ENCODE measurements at places on chromosomes 6 and 20. TPM values are rescaled to one million over a fixed set of nuclear protein-coding genes. Genes with fewer than 3 reads are reported as not detected.

The SLC16A10 gene
- 8.6 TPM for total RNA-seq

The C6orf132 gene
- 14.5 TPM for total RNA-seq

The CYP21A2 gene
- total RNA-seq, result not detected

The ENPP3 gene
- total RNA-seq, result 2.0 TPM

The KIAA1755 gene
- 1.3 TPM for total RNA-seq

The CTSZ gene
- 58.6 TPM for total RNA-seq

The TSPO2 gene
- 0.79 TPM for total RNA-seq

GRCh38 chr6:32074996-32075532, 34.1 kb downstream of the TNXB start:
- no peak for DNase-seq

The PPP1R10 gene
- 15.2 TPM for total RNA-seq

- no peak for DNase-seq
Observed at GRCh38 chr20:40134176-40134575, 554.9 kb downstream of the MAFB start.

DNA sequence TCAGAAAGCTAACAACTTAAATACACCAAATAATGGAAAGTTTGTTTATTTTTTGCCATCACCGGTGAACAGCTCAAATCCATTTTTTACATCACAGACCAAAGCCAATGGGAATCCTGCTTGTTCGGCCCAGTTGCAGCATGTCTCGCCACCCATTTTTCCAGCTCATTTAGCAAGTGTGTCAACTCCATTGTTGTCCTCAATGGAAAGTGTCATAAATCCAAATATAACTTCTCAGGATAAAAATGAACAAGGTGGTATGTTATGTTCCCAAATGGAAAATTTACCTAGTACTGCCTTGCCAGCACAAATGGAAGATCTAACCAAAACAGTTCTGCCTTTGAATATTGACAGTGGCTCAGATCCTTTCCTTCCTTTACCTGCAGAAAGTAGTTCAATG, 65.3 kb upstream of the SMIM8 start:
- DNase-seq, result no peak

- DNase-seq, result no peak
Observed at GRCh38 chr20:3326779-3327521, 80.5 kb downstream of the DNAAF9 start.

- DNase-seq, result no peak
Observed at GRCh38 chr6:161961046-161961445, 687.2 kb upstream of the AGPAT4 start.

DNA sequence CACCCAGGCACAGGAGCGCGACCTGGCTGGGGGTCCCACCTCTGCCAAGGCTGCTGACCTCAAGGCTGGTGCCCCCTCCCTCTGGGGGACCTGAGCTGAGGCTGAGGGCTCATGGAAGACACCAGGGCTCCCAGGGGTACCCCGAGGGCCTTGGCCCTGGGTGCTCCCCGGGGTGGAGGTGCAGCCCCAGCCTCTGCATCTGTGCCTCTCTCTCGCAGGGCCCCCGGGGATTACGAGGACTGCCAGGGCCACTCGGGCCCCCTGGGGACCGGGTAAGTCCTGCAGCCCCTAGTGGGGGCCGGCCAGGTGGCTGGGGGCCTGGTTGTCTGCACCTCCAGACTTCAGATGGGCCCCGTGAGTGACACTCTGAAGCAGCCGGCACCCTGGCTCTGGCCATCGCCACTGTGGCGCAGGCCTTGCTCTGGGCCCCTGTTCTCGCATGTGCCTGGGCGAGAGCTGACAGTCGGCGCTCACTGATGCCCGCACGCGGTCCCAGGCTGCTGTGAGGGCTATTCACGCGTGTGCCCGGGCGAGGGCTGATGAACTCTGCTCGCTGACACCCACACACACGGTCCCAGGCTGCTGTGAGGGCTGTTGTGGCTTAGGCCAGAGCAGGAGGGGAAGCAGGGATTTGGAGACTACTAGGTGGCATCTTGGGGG, 9.3 kb downstream of the COL9A3 start:
- no peak for DNase-seq

The SPATS1 gene
- total RNA-seq, result not detected

The FAM217B gene
- 6.2 TPM for total RNA-seq

DNA sequence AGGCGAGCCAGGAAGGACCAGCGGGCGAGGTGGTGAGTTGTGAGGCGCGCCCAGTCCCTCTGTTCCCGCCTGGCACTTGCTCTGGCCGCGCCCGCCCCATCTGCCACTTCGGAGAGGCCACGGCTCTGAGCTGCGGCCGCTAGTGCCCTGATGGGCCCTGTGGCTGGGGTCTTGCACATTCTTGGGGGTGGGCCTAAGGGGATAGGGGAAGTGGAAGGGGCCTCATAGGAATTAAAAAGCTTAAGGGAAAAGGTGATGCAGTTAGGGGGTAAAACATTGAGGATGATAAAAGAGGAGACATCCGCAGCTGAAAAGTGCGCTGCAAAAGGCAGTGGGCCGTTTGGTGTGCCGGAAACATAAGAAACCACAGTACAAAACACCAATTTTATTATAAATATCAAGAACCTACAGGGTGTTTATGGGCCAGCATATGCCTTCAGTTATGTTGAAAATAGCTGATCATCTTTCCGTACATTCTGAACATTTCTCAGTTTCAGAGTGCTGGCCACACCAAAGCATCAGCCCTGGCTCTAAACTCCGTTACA, 1.1 kb upstream of the PSMB8 start:
- no peak for DNase-seq

- DNase-seq, result no peak
Observed at GRCh38 chr20:58458342-58459057, 56.7 kb downstream of the APCDD1L start.

The HLA-DRB5 gene
- total RNA-seq, result 0.79 TPM

The BTNL2 gene
- not detected for total RNA-seq

All from skin of body (tissue), 3 donors.